ENCODE measurements at places on chromosomes 2 and 18. TPM values are rescaled to one million over a fixed set of nuclear protein-coding genes. Genes with fewer than 3 reads are reported as not detected.

DNA sequence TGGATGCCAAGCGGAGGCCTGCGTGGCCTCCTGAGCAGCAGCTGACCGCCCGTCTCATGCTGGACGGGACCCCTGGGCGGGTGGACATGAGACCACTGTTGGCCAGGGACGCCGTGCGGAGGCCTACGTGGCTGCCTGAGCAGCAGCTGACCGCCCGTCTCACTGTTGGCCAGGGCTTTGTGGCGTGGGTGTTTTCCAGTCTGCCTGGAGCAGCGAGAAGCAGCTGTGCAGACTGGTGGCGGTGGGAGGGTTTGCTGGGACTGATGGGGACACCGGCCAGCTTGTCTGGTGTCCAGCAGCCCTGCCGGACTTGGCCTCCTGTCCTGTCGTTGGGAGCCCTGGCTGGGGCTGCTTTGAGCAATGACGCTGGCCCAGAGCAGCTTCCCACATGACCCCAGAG is 5.8 kb upstream of the D2HGDH start:
- no peak for DNase-seq

GRCh38 chr2:13015532-13016320 is 299.0 kb downstream of the TRIB2 start:
- DNase-seq, result no peak

- DNase-seq, result no peak
Measured at GRCh38 chr2:108129636-108130035, 110.1 kb upstream of the SULT1C3 start.

The WNT6 gene
- total RNA-seq, result not detected

DNA sequence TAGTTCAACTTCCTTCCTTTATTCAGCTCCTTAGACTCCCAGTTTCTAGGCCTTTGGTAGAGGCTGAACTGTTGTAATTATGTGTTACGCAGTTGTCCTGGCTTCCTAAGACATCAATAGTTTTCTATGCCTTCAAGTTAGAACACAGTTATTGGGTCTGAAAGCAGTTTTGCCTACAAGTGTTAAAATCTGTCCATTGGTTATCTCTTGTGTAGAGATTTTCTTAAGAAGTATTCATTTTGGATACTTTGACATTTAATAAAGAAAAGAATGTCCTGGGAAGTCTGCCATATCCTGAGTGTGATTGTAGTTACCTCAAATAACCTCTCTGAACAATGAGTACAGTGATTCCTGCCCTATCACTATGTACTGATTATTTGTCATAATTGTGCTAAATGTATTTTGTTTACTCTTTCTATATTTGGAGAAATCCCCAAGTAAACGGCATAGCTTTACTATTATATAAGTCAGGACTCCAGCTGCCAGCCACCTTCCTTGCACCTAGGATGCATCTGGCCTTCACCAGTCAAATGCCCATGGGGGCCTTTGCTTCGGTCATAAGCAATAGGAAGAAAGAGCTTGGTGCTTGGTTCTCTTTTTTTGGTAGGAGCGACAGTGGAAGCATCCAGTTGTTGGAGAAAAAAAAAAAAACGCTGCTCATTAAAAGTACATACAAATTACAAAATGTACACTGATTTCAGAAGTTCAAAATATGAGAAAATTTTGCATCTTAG is 449.5 kb upstream of the PKDCC start:
- DNase-seq, result no peak

The ANKRD29 gene
- total RNA-seq, result 1.2 TPM

GRCh38 chr2:80482276-80482675 is 177.7 kb upstream of the LRRTM1 start:
- no peak for DNase-seq

The MSH6 gene
- total RNA-seq, result 89.6 TPM
